ENCODE measurements at places on chromosomes 13 and 19. TPM values are rescaled to one million over a fixed set of nuclear protein-coding genes. Genes with fewer than 3 reads are reported as not detected.

- DNase-seq, result no peak
Observed at GRCh38 chr19:23804676-23805075, 46.0 kb upstream of the ZNF681 start.

GRCh38 chr19:16402041-16402440, 69.7 kb downstream of the EPS15L1 start:
- DNase-seq, result no peak

DNA sequence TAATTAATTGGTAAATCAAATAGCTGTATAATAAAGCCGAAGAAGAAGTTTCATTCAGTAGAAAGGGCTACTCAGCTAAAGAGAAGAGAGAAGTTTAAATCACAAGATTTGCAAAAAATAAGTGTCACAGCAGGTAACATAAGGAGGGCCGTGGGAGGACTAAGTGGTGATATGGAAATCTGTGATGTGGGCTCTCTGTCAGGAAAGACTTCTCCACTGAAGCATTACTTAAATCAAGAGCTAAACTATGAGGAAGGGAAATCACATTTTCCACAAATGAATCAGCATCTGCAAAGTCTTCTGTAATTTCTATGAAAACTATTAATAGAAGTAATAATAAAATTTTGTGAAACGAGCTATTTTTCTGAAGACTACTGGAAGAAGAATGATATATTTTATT, 153.8 kb downstream of the PCDH9 start:
- DNase-seq, result no peak

DNA sequence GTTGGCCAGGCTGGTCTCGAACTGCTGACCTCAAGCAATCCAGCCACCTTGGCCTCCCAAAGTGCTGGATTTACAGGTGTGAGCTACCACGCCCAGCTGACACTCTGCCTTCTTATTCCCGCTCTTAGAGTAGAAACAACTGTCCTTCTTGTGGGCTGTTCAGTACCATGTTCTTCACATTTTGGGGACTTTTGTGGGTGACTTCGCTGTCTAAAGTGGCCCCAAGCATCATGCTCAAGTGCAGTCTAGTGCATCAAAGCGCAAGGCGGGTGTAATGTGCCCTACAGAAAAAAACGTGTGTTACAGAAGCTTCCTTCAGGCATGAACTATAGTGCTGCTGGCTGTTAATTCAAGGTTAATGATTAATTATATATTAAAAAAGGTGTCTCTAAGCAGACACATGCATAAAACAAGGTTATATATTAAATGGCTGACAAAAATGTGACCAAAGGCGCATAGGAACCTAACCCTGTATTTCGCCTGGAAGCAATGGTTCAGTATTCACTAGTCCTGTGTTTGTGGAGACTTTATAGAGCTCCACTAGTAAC, 38.3 kb downstream of the ABCC4 start:
- DNase-seq, result no peak

The ZNF470 gene
- total RNA-seq, result 6.3 TPM

The ADGRE2 gene
- total RNA-seq, result 4.9 TPM

The IZUMO4 gene
- total RNA-seq, result 11.8 TPM

The ZNF264 gene
- 64.2 TPM for total RNA-seq

The NCAN gene
- 1.2 TPM for total RNA-seq

All from prostate gland (tissue), 2 donors.